Glomerular endothelial cell (primary cell): ENCODE measurements at places on chromosomes 4 and X. TPM values are rescaled to one million over a fixed set of nuclear protein-coding genes. Genes with fewer than 3 reads are reported as not detected.

The ESX1 gene
- total RNA-seq = not detected in 2 replicates

The HELQ gene
- total RNA-seq = 7.0 and 7.4 TPM in 2 replicates

The F8A3 gene
- total RNA-seq = 1.8 and 9.0 TPM in 2 replicates

The DDIT4L gene
- total RNA-seq = 0.58 and 6.9 TPM in 2 replicates

The PAGE5 gene
- not detected in 2 replicates for total RNA-seq

The DCAF12L1 gene
- 0.18 and 0.44 TPM in 2 replicates for total RNA-seq

The P2RY8 gene
- total RNA-seq = 0.05 and 0.23 TPM in 2 replicates

The TMEM175 gene
- 20.2 and 29.3 TPM in 2 replicates for total RNA-seq

The DGKQ gene
- 19.8 and 21.9 TPM in 2 replicates for total RNA-seq

The PGM2 gene
- 32.1 and 49.3 TPM in 2 replicates for total RNA-seq

The SPP1 gene
- 6.7 and 33.4 TPM in 2 replicates for total RNA-seq

The PAGE2B gene
- not detected in 2 replicates for total RNA-seq
